ENCODE measurements at places on chromosomes 16 and 17. TPM values are rescaled to one million over a fixed set of nuclear protein-coding genes. Genes with fewer than 3 reads are reported as not detected.

Gene LDHD
- total RNA-seq = 3.7 TPM

Gene AFMID
- 53.1 TPM for total RNA-seq

Gene PRSS53
- 5.8 TPM for total RNA-seq

Gene FDXR
- 28.1 TPM for total RNA-seq

Gene SGSM2
- total RNA-seq = 36.6 TPM

Data from PC-3 (cell line).